ENCODE measurements at places on chromosomes 3 and 15.
A peak's percentile ranks its signal among the peaks of the same experiment; 100 is the strongest.

GRCh38 chr3:124202754-124203153, 210.8 kb upstream of the ROPN1 start:
- no peak for DNase-seq

GRCh38 chr3:37279856-37280255, 105.5 kb upstream of the LRRFIP2 start:
- DNase-seq = no peak

GRCh38 chr15:66089049-66089448, 164.5 kb downstream of the MEGF11 start:
- DNase-seq = no peak

GRCh38 chr3:132854856-132855535, 132.8 kb upstream of the NPHP3 start:
- DNase-seq = no peak

DNA sequence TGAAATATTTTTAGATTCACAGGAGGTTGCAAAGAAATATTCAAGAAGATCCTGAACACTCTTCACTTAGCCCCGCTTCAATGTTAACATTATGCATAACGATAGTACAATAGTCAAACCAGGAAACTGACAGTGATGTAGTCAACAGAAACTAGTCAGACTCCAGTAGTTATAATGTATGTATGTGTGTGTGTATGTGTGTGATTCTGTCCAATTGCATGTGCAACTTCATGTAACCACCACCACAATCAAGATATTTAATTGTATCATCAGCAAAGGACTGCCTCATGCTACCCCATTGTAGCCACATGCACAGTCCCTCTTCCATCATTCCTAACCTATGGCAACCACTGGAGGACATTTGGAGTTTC, 77.9 kb downstream of the APBA2 start:
- DNase-seq = no peak

GRCh38 chr3:9951962-9952805, at the start of gene PRRT3:
Gene PRRT3, minus strand, starts transcription at chr3:9952408. Its CDS starts 2,293 bp downstream, at chr3:9950115.
- peak; percentile 57 for DNase-seq

GRCh38 chr3:1191026-1191425, 98.2 kb downstream of the CNTN6 start:
- no peak for DNase-seq
